ENCODE measurements at places on chromosomes 2 and 18.

DNA sequence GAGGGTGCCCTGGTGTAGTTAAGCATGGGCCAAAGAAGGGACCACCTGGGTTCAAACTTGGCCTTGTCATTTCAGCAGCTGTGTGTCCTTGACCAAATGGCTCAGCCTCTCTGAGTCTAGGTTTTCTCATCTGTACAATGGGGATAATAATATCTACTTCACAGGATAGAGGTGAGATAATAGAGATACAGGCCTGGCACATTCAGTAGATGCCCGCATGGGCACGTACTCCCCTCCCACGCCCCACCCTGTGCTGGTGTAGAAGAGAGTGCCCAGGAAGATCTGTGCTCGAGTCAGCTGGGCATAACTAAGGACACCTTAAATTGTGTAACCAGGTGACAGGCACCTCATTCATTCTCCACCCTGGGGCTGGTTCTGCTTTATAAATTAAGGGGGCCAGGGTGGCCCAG, 8.4 kb upstream of the TMEM185B start:
- DNase-seq, result no peak

DNA sequence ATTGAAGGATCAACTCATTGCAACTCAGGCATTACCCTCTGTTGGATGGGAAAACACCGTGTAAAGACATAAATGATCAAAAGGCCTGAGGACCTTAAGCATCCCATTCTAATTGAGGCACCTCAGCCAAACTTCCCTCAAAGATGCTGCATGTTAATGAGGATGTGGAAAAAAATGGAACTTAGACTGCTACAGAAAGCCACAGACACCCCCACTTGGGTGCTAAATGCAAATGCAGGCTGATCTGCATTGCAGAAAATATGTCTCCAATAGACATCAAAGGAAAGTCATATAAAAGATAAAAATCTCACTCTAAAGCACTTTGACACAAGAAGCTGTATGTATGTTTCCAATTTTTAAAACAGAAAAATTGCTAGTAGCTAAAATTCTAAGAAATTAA, 504.7 kb downstream of the KCNJ3 start:
- no peak for DNase-seq

- no peak for DNase-seq
Measured at GRCh38 chr2:66721776-66722175, 286.9 kb downstream of the MEIS1 start.

GRCh38 chr2:240467659-240468302, 32.3 kb downstream of the GPC1 start:
- no peak for DNase-seq

DNA sequence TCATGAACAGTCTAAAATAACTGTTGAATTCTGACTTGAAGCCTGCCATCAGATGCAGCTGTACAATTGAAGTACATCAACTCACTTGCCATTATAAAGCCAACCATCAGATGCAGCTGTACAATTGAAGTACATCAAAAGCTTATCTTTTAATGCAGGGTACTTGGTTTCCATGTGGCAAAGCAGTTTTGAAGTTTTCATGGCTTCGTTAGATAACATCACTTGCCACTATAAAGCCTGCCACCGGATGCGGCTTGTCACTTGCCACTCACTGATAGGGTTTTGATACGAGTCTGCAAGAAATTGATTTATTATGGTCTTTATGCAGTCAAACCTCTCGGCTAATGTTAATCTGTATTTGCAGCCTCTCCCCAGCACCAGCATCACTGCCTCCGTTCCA, 1605.8 kb downstream of the SUCLG1 start:
- DNase-seq, result no peak

DNA sequence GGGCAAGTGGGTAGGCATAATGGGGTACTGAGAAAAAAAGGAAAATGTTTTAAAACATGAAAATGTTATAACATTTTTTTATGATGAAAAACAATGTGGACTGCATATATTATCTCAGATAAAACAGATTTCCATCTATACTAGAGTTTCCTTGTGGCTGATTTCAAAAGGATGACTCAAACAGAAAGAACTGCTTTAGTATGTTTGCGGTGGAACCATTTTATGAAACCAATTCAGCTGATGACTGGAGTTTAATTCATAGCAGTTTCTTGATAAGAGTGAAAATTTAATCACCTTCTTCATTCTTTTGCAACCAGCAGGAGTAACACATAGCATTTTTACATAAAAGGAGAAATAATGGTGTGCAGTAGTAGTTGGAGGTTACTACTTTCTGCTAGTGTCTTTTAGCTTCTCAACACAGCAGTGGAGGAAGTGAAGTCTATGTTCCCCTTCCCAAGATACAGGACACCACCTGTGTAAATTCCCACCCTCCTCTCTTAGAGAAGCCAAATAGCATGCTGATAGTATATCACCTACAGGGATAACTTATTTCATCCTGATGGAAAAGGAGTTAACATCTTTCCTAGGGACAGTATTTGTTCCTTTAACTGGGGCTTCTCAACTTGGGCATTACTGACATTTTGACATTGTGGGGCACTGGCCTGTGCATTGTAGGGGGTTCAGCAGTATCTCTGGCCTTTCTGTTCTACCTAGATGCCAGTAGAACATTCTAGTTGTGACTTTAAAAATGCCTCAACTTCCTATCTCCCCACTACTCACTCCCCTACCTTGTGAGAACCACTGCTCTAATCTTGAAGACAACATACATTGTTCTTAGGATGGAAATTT, 29.9 kb downstream of the PELI1 start:
- DNase-seq, result no peak

DNA sequence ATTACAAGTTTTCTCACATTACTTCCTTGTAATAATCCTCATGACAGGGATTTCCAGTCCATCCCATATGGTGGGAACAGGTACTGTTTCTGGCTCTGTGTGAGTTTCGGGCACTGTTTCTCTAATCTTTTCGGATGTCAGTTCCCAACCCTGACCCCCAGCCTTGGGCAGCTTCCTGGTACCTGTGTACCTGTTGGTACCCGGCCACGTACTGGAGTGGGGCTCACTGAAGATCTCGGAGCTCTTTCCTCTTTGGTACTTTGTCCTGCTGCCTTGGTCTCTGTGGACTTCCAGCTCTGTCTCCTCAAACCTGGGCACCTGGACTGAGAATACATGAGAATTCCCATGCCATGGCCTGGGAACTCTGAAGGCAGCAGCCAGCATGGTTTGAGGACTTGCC, 36.8 kb downstream of the GRHL1 start:
- no peak for DNase-seq

DNA sequence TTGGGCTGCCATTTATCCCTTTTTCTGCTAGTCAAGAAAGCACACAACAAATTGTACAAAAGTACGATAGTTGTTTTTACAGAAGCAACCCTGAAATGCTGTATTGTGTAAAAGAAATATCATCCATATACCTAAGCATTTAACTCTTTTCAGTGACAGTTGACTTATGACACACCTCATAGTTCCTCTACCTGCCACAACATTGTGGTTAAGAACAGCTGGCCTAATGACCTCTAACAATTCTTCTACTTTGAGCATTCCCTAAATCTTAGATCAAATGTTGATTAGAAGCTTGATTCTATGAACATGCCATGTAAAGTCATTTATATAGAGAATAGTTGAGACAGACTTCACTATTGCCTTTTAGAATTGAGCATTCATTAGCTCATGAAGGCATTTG, 165.9 kb upstream of the SETBP1 start:
- DNase-seq, result no peak

- no peak for DNase-seq
Measured at GRCh38 chr18:10536280-10536679, 10.5 kb downstream of the NAPG start.

- DNase-seq, result no peak
Measured at GRCh38 chr2:204860274-204860673, 315.0 kb downstream of the PARD3B start.

DNA sequence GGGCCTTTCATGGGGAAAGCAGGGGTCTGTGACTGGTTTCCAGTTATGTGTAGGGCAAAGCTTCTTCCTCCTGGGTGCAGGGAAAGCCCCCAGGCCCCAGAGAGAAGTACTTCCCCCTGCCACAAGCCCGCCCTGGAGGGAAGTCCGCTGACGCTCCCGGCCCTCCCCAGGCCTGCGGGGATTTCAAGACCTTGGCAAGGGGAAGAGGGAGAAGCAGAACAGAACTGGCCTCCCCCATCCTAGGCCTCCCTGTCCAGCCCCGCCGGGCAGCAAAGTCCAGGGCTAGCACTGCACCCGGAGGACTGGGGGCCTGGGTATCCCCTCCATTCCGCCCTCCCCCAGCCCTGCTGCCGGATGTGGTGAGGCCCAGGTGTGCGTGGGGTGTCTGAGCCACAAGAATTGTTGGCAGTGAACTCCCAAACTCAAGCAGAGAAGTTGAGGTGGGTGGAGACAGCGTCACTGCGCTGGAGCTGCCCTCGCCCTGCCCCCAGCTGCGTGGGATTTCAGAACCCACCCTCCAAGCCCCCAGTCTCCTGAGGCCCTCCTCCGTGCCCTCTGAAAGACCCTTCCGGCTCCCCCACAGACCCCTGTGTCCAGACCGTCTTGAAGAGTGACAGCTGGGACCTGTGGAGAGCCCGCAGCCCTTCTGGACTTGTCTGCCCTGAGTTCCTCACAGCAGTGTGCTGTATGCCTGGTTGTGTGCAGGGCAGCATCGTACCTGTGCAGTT, 1.1 kb upstream of the DUSP2 start:
- peak; percentile 69 for DNase-seq

DNA sequence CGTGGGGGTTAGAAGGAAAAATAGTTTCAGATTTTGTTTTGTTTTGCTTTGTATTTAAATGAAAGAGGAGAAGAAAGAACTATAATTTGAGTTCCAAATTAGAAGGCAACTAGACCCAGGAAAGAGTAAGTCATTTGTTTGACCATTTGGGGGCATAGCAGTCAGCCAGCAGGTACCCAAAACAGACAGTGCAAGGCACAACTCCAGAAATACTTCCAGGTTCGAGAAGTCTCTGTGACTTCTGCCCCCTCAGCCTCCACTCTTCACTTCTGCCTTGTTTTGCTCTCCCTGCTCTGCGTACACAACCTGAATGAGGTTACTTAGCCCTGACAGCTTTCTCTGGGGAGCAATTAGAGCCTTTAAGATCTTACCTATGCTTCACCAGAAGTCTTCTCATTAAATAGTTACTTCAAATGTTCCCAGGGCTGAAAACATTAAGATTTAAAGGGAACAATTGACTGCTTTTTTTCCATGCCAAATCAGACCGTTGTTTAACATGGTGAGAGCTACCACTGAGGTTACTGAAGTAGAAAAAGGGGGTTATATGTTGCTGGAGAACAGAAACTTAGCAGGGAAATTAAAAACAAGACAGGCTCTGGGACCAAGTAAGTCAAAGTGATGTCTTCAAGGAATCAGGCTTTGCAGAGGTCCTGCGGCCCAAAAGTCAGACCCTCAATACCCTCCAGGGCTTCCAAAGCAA, 216.9 kb downstream of the BCL11A start:
- no peak for DNase-seq

DNA sequence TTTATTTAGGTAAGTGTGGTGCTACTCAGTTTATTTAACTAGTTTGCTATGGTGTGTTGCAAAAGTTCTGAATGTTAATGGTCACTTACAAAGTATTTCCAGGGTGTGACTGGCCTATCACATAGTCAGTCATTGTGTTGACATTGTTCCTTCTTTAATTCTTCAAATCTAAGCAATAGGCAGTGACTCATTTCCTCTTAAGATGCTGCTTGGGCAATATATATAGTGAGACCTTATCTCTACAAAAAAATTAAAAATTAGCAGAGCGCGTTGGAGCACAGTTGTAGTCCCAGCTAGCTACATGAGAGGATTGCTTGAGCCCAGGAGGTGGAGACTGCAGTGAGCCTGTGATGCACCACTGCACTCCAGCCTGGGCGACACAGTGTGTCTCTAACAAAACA, 5.8 kb upstream of the CCDC88A start:
- DNase-seq, result no peak

DNA sequence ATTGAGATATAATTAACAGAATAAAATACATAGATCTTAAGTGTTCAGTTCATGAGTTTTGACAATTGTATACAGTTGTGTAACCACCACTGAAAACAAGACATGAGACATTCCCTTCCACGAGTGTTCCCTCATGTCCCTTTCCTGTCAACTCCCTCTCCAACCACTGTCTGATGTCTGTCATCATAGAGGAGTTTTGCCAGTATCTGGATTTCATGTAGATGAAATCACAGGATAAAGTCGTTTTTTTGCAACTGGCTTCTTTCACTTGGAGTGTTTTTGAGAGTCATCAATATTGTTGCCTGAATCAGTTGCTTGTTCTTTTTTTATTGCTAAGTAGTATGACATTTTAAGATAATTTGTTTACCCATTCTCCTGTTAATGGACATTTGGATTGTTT, 52.7 kb downstream of the RBMS1 start:
- no peak for DNase-seq

DNA sequence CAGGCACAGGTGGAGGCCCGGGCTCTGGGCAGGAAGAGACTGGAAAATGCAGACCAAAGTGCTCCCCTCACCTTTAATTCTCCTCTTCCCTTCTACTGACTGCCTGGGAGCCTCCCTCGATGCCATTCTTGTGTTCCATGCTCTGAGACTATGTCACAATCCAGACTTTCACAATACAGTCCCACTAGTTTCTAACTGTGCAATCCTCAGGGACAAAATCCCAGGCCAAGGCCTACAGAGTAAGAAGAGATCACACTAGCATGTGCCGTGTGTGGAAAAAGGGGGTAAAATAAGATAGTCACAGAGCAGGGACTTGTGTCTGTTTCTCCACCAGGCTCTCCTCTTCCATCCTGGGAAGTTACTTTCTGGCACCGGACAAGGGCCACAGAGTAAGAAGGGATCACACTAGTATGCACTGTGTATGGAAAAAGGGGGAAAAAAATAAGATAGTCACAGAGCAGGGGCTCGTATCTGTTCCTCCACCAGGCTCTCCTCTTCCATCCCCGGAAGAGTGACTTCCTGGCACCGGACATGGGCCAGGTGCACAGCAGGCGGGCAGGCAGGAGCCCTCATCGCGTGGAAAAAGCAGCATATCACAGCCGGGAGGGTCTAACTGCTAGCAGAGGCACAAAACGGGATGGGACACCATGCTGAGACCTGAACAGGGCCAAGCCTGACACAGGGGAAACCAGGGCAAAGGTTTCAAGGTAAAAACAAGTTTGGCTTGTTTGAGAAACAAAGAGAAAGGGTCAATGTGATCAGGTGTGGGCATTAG, 9.6 kb downstream of the CYB5A start:
- DNase-seq, result no peak

DNA sequence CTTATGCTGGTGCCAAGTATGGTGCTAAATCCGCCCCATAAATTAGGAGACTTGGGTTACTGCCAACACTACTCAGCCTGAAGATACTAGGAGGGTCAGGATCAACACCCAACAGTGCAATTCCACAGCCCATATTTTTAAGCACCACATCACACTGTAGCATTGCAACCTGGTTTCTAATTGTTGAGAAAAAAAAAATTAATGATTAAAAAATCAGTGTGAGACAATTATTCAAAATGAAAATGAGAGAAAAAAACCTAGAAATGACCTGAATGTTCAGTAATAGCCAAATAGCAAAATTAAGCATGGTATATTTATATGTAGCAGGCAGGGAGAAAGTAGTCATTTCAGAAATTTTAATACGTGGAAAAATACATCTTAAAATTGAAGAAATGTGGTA, 29.2 kb upstream of the HNRNPLL start:
- no peak for DNase-seq

GRCh38 chr18:32980896-32981295, 208.1 kb upstream of the KLHL14 start:
- no peak for DNase-seq

Data from stimulated activated CD8-positive, alpha-beta memory T cell treated with anti-CD3 and anti-CD28 coated beads, Interleukin-4, amount 100 ng/mL, for 1 hour (primary cell).